Forelimb muscle (tissue), 1 donor: ENCODE measurements at places on chromosomes 13 and 19.

DNA sequence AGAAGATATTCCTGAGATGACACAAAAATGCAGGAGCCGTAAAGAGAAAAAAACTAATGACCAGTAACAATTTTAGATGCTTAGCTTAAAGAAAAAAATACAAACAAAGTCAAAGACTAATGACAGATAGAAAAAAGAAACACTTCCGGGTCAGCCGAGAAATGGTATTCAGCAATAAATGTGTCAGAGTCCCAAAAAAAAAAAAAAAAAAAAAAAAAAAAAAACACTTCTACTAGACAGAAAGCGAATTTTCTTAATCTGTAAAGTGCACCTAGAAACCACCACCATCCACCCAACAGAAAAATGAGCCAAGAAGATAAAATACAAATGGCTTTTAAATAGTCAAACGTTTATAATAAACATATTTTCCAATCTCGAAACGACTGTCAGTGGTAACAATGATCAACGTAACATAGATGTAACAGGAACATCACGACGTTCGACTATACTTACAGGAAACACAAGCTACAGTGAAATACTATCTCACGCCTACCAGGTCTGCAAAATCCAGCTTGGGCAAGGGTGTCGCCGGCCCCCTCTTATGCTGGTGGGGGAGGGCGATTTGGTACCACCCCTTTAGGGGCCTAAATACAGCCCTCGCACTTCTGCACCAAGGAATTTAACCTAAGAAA, 10.6 kb downstream of the ABHD17A start:
- DNase-seq = no peak

- DNase-seq = no peak
Observed at GRCh38 chr13:53043398-53043797, 14.8 kb downstream of the OLFM4 start.

- DNase-seq = no peak
Observed at GRCh38 chr13:108408672-108409071, 139.2 kb downstream of the TNFSF13B start.

- DNase-seq = no peak
Observed at GRCh38 chr13:19083340-19083739, 98.3 kb downstream of the TUBA3C start.

GRCh38 chr13:36859259-36859658, 40.2 kb downstream of the RFXAP start:
- DNase-seq = no peak

DNA sequence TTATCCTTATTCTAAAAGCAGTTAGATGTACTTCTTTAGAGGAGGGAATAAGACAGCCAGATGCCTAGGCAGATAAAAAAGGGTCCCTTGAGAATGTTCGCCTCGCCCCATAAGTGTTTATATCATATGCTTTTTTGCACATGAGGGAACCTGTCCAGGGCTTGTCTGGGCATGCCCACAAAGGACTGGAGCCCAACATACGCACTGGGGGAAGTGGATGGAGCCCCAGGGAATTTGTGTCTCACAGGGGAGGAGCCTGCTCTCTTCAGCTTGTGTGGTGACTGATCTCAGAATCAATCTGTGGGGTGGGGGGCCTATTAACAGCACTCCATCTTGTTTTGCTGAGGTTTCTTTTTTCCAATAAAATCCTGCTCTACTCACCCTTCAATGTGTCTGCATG, 22.6 kb downstream of the MED4 start:
- DNase-seq = no peak

DNA sequence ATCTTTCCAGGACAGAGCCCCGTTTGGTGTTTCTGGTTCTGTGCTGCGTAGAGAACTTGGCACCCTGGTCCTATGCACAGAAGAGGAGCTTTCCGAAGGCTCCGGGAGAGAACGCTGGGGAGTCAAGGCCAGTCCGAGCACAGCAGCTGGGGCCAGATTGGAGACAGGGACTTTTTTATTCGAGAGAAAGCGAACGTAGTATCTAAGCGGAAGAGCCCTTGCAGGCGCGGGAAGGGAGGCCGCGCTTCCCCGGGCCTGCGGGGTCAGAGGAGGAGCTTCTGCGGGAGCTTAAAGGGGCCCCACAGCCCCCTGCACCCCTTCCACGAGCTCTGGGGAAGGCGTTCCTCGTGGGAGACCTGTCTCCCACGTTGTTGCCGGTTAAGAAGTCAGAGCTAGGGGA, 48.6 kb upstream of the ARHGEF7 start:
- no peak for DNase-seq

- peak; percentile 28 for DNase-seq
Observed at GRCh38 chr13:24557081-24557480, 44.5 kb upstream of the PARP4 start.

DNA sequence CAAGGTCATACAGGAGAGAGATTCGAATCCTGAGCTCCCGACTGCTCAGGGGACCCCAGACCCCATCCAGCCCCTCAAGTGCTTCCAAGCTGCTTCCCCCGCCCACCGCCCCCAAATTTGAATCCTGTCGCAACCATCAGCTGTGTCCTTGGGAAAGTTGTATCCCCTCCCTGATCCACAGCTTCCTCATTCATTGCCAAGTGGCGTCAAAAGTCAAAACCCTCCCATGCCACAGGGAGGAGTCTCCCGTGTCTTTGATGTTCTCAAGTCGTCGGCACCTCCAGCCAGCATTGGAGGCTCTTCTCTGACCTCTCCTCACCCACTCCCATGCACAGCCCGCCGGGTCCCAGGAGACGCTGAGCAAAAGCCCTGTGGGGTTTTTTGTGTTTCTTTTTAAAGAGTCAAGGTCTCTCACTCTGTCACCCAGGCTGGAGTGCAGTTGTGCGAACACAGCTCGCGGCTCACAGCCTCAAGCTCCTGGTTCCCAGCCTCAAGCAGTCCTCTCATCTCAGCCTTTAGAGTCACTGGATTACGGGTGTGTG, 2.8 kb upstream of the IFI30 start:
- no peak for DNase-seq

GRCh38 chr19:50513746-50514345, at the start of gene ASPDH:
ASPDH (minus strand) TSS chr19:50513913; CDS start chr19:50513823, 90 bp downstream.
- DNase-seq = no peak

GRCh38 chr13:83919775-83920174, 37.5 kb upstream of the SLITRK1 start:
- no peak for DNase-seq

DNA sequence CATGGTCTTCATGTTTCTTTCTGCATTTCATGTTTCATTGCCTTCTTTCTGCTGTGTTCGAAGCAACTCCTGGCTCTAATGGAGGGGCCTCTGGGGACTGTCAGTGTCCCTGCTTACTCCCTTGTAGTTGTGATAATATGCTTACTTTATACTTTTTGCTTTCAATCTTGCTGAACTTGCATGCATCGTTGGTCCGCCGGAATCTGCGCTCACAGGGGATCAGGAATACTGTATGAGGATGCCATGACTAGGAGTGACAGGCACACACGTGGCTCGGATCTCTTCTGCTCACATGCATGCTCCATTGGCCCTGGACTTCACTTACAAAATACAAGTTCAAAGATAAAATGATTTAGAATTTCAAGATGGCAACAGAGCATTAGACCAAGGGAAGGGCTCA, 108.8 kb downstream of the SIPA1L3 start:
- no peak for DNase-seq

DNA sequence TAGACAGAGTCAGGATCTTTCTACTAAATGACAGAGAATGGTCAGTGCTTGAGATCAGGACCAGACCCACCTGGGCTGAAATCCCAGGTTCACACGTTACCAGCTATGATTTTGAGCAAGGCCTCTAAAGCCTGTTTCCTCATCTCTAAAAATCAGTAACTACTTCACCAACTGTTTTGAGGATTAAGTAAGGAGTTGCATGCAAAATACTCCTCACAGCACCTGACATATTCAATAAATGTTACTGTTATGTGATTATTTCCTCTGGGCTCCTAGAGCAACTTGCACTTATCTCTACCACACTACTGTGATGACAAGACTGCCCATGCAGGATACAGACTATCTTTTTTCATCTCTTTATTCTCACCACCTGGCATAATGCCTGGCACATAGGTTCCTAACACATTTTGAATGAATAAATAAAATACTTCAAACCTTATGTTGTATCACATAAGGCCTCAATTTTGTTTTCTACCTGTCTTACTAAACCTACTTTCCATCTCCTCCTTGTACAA, 1.8 kb downstream of the KATNAL1 start:
- DNase-seq = no peak

GRCh38 chr19:49434907-49435583, 6.3 kb downstream of the SLC17A7 start:
- no peak for DNase-seq

DNA sequence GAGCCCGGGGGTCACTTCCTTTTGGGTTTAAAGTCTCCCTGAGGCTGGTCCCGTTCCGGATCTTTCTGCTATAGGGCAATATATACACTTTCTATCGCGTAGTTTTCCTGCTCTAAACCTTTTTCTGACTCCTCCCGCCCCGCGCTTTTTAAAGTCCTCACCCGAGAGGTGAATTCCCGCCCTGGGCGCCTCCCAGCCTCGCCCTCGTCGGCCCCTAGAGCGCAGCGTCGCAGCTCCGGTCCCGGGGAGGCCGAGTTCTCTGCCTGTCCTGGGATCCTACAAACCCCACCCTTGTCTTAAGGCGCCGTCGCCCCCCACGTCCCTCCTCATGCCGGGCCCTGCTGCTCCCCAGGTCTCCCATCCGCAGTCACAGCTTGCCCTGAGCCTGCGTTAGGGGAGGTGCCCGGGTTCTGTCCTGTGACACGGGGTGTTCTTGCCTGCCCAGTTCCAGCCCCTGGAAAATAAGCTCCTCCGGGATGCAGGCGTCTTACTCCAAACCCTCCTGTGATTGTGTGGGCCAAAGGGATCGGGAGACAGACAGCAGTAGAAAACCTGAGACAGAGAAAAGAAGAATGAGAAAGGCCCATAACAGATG, 491 bp downstream of the ZNF525 start:
- no peak for DNase-seq

DNA sequence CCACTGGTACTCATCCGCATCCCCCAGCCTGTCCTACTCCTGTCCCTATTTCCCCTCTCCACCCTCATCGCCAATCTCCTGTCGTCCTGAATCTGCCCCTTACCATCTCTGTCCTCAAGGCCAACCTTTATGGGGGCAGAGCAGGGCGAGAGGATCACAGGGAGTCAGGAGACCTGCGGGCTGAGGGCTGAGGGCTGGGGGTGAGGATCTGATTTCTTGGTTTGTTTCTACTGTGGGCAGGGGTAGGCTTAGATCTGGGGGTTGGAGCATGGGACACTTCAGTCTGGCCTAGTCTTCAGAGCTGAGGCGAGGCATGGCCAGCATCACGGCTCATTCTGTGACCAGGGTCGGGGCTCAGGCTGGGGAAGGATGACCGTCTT, 16.5 kb upstream of the ERCC1 start:
- no peak for DNase-seq

DNA sequence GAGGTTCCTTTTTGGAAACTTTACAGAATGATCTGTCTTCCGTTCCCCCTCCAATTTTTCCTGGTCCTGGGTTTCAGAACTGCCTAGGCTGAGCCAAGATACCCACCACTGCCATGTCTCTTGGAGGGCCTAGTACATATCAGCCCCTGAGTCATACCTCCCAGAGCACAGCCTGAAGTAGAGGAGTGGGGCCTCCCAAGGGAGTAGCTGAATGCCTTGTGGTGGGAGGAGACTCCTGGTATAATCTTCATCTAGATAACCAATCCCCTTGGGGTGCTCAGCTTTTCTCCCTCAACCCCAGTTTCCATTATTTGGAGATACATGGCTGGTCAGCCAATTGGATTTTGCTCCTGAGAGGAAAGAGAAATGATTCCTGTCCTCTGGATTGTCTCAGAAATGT, 30.3 kb downstream of the ZNF763 start:
- no peak for DNase-seq

DNA sequence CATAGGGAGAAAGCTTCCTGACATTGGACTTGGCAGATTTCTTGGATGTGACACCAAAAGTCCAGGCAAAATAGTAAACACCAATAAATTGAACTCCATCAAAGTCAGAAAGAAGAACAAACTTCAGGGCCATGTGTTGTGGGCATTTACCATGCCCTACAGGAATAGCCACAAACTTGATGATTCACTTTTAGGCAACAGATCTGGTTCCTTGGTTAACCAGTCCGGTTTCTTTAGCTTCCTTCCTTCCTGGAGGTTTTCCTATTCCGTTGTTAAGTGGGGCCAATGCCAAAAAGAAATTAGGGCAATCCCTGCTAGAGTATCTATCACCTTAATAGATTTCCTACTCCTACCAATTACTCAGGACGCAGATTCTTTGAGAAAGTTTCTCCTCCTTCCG, 25.2 kb downstream of the IGFL1 start:
- no peak for DNase-seq

DNA sequence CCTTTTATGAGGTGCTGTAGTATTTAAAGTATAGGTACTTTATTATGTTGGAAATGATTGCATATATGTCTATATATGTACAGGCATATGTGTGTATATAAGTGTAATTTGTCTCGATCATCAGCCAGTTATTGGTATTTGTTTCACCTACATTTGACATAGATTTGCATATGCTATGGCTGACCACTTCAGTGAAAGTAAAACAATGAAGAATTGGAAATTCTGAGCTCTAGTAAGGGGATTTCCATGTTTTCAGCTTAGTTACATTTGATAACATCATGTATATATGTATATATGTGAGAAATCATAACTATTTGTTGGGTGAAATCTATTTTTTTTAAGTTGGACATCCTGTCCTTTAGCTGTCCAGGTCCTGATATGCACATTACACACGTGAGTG, 1303.9 kb downstream of the EFNB2 start:
- no peak for DNase-seq

DNA sequence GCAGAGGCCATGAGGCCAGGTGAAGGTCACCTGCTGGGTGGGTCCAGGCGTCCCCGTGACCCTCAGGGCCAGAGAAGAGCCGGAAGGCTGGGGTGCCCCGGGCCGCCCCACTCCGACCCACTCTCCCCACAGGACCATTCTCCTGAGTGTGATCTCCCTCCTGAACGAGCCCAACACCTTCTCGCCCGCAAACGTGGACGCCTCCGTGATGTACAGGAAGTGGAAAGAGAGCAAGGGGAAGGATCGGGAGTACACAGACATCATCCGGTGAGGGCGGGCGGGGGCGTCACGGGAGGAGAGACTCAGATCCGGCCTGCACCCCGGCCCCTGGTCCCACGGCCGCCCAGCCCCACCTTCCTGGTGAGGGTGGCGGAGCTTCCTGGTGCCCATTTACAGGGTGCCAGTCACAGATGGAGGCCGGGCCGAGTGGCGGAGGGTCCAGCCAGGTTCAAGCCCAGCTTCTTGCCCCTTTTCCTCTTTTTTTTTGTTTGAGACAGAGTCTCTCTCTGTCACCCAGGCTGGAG, 5.4 kb downstream of the CDC34 start:
- no peak for DNase-seq

- DNase-seq = no peak
Observed at GRCh38 chr13:25088562-25089221, 7.2 kb upstream of the PABPC3 start.
